ENCODE measurements at places on chromosomes 5 and 9. TPM values are rescaled to one million over a fixed set of nuclear protein-coding genes. Genes with fewer than 3 reads are reported as not detected.

DNA sequence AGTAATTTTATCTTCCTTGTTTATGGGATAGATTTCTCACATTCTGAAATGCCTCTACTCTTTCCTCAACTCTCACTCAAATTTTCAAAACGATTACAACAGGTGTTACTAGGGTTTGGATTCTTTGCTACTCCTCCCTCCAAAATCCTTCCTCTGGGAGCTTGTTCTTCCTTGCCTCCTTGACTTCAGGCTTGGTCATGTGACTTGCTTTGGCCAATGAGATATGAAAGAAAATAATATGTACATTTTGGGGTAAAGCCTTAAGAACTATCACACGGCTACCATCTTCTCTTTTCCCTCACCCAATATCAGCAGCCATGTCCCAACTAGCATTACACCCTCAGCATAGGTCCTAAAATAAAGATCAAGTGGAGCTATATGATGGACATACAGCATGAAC is 28.8 kb upstream of the SLC1A1 start:
- no peak for DNase-seq

DNA sequence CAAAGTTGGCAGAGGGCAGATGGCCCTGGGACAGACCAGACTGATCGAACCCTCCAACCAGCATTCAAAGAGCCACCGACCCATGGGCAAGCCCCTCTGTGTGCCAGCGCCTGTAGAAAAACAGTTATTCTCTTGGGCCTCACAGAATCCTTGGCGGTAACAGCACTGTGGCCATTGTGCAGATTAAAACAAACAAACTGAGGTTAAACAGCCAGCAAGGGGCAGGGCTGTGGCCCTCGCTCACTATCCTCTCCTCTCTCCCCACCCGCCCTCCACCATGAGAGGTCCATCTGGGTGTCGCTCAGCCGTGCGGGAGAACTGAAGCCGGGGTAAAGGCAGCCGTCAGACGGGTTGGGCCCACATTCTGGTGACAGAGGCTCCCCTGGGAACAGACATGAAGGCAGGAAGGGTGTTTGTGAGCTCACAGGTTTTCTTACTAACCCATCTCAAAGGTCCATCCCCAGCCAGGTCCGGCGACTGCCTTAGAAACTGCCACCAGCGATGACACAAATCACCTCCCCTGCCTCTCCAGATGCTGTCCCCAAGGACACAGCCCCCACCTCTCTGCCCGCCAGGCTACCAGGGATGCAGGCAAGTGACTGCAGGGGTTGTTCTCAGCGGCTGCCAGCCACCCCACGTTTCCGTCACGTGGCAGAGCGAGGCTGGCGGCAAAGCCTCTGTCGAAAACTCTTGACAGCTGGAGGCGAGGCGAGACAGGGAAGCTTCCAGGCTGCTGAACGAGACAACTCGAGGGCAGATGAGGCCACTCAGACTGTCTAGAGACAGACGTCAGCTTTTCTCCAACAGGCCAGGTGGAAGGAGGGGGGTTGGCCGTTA is 75.8 kb upstream of the SARDH start:
- no peak for DNase-seq

DNA sequence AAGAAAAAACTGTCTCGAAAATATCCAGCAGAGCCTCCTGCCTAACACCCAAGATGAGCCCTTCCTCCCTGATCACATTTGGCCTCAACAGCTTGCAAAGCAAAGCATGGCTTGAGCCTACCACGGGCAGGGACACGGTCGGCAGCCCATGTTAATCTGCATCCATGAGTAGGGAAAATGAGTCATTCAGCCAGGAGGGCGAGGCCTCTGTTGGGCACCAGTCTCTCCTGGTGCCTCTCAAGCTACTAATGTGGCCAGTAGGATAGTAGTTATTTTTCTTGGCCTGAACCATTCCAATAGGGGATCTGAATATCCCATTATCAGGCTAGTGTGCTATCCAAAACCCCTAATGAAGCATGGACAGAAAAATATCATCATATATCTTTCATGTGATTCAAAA is 43.0 kb upstream of the SHB start:
- DNase-seq: no peak

- DNase-seq: no peak
Measured at GRCh38 chr5:31827867-31828266, 188.9 kb downstream of the PDZD2 start.

- DNase-seq: no peak
Measured at GRCh38 chr9:132008855-132009812, 70.5 kb downstream of the MED27 start.

DNA sequence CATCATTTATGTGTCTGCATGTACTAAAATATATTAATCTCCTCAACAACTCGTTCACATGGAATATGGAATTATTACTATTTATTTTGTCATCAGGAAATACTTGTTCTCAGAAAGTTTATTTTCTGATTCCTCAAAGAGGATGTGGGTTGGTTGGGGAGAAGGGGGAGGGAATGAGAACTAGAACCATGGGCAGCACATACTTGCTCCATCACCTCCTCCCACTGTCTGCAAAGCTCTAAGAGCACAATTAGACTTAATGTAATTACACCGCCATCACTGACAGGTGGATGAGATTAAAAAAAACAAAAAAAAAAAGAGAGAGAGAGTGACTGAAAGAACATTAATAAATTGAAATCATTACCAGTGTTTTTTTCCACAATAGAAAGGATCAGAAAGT is 98.2 kb downstream of the OXCT1 start:
- DNase-seq: no peak

GRCh38 chr9:120792898-120793765 is at the start of gene FBXW2:
TSS of gene FBXW2 (minus strand) at chr9:120793416. CDS start at chr9:120788258, 5,158 bp downstream.
- peak; percentile 97 for DNase-seq

DNA sequence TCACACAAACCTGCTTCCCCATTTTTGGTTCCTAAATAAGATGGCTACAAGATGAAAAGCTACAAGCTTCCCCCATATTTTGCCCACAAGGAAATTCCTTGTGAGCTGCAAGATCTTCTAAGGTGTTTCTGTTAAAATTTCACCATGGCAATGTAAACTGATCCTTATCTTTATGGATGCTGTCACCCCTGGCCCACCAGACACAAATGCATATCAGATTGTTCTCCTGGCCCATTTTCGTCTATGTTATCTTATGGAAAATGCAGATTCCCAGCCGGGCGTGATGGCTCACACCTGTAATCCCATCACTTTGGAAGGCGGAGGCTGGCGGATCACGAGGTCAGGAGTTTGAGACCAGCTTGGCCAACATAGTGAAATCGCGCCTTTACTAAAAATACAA is 65.1 kb upstream of the IL6ST start:
- DNase-seq: no peak

- DNase-seq: no peak
Measured at GRCh38 chr9:18910435-18910834, 122.6 kb downstream of the SAXO1 start.

The GPRIN1 gene
- 4.8 TPM for total RNA-seq

The ADAMTS13 gene
- 24.6 TPM for total RNA-seq
